Breast epithelium (tissue), 4 donors: ENCODE measurements at places on chromosomes 2 and 18. TPM values are rescaled to one million over a fixed set of nuclear protein-coding genes. Genes with fewer than 3 reads are reported as not detected.

GRCh38 chr2:192499476-192499875 lies 304.7 kb upstream of the TMEFF2 start:
- H3K36me3 ChIP-seq = no peaks in the 10 kb centered on the region
- H3K4me3 ChIP-seq = no peak overlapping the region
- no peaks in the 10 kb centered on the region for H3K27me3 ChIP-seq
- no peaks in the 10 kb centered on the region for H3K4me1 ChIP-seq

The ATOH8 gene
- total RNA-seq = 46.2 TPM

DNA sequence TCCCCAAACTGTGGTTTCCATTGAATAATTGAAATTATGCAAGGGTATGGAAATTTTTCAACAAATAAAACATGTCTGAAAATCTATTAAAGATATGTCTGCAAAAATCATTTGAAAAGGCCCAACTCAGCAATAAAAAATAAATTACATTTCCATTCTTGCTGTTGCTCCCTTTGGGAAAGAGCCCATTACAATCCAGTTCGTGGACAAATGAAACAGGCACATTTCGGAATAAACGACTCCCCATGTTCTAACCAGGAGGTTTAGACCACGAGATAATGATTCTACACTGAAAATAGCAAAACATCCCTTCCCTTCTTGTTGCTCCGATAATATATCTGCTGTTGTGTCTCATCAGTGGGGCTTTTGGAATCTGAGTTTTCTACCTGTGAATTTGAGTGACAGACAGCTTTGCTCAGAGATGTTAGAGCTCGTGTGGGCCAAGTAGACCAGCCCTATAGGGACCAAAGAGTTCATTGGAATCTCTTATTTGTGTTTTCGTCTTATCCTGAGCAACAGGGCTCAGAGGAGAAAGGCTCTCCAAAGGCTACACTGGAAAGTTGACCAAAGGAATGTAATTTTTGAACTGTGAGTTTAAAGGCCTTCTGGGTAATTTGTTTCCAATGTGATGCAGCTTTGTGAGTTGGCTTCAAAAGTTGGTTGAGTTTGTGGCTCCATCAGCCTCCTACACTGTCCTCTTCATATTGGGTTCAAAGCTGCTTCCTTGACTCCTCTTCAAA lies 119.5 kb downstream of the ACTR3 start:
- H3K4me3 ChIP-seq = no peak overlapping the region
- no peak overlapping the region for H3K27ac ChIP-seq
- H3K36me3 ChIP-seq = no peaks in the 10 kb centered on the region

The EMILIN2 gene
- 32.4 TPM for total RNA-seq

- no peaks in the 10 kb centered on the region for H3K4me1 ChIP-seq
- no peak overlapping the region for H3K4me3 ChIP-seq
- H3K27ac ChIP-seq = no peak overlapping the region
- DNase-seq = no peak
- H3K36me3 ChIP-seq = no peaks in the 10 kb centered on the region
These were observed 346.7 kb upstream of the LRATD1 start for GRCh38 chr2:14285812-14286211.

GRCh38 chr2:97714950-97715652 lies 1.7 kb downstream of the ZAP70 start:
- no peaks in the 10 kb centered on the region for H3K27me3 ChIP-seq
- DNase-seq = no peak
- no peaks in the 10 kb centered on the region for H3K4me1 ChIP-seq
- no peak overlapping the region for H3K4me3 ChIP-seq
- H3K27ac ChIP-seq = no peak overlapping the region
- no peaks in the 10 kb centered on the region for H3K36me3 ChIP-seq

- no peaks in the 10 kb centered on the region for H3K36me3 ChIP-seq
- H3K27me3 ChIP-seq = no peaks in the 10 kb centered on the region
- H3K4me1 ChIP-seq = no peaks in the 10 kb centered on the region
- DNase-seq = no peak
- H3K27ac ChIP-seq = no peak overlapping the region
These were observed 47.6 kb upstream of the TMEM87B start for GRCh38 chr2:112007493-112007892.

The PSMA8 gene
- not detected for total RNA-seq

- H3K27me3 ChIP-seq = no peaks in the 10 kb centered on the region
- DNase-seq = no peak
- no peaks in the 10 kb centered on the region for H3K4me1 ChIP-seq
- no peak overlapping the region for H3K27ac ChIP-seq
These were observed 96.1 kb upstream of the ZEB2 start for GRCh38 chr2:144615866-144616565.

DNA sequence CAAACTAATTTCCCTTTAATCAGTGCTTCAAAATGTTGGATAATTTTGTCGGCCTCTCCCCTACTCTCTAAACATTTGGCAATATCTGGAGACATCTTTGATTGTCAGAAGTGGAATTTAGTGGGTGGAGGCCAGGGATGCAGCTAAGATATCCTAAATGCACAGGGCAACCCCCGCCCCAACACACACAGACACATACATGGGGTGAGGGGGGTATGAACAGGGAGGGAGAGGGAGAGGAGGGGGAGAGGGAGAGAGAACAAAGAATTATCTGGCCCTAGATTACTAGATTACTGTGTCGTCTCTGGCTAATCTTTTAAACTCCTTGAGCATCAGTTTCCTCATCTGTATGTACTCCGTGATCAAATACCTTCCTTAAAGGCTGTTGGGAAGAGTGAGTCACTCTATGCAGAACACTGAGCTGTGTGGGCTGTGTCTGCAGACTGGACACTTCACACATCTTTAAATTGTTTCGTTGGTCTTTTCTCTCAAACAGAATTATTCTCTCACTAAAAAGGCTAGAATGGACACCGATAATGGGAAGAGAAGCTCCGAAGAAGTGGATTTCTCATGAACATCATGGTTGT lies 2.9 kb downstream of the RNF149 start:
- no peak for DNase-seq
- no peaks in the 10 kb centered on the region for H3K36me3 ChIP-seq
- H3K27me3 ChIP-seq = no peaks in the 10 kb centered on the region
- H3K4me3 ChIP-seq = peak overlapping the region; percentile 90
- H3K27ac ChIP-seq = peak overlapping the region; percentile 30

The CLEC4F gene
- total RNA-seq = 0.88 TPM

The RNF125 gene
- total RNA-seq = 7.2 TPM

DNA sequence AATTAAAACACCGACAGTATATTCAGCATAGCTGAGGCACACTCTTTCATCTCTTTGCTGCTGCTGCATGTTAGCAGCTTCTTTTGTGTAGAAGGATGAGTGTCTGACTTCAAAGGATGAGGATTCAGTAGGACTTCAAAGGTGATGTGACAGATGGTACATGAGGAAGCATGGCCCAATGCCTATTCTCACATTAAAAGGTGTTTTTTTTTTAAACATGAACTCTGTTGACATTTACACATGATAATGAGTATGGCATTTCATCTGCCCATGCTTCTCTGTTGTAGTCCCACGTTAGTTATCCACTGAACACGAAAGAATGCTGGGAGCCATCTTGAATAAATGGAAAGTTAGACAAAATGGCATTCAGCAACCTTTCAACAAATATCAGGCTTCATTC lies 1950.8 kb upstream of the PIK3C3 start:
- no peak overlapping the region for H3K4me3 ChIP-seq
- no peak for DNase-seq
- H3K4me1 ChIP-seq = no peaks in the 10 kb centered on the region
- H3K27me3 ChIP-seq = no peaks in the 10 kb centered on the region
- H3K27ac ChIP-seq = no peak overlapping the region
- H3K36me3 ChIP-seq = no peaks in the 10 kb centered on the region

DNA sequence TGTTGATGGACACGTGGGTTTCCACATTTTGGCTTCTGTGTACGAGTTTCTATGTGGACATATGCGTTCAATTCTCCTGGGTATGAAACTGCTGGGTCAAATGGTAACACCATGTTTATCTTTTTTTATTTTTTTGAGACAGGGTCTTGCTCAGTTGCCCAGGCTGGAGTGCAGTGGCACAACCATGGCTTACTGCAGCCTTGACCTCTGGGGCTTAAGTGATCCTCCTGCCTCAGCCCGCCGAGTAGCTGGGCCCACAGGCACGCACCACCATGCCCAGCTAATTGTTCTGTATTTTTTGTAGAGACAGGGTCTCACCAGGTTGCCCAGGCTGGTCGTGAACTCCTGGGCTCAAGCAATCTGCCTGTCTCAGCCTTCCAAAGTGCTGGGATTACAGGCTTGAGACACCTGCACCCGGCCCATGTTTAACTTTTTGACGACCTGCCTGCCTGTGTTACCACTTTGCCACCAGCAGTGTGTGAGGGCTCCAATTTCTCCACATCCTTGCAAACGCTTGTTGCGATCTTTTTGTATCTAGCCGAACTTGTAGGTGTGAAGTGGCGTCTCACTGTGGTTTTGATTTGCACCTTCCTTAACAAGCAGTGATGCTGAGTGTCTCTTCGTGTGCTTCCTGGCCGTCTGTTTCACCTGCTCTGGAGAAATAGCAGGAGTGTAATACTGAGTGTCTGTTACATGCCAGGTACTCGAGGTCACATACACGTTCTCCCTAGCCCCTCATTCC lies 6.9 kb downstream of the HSBP1L1 start:
- peaks cover 4% of the 10 kb centered on the region for H3K36me3 ChIP-seq
- H3K27ac ChIP-seq = no peak overlapping the region
- H3K4me3 ChIP-seq = no peak overlapping the region
- DNase-seq = no peak

DNA sequence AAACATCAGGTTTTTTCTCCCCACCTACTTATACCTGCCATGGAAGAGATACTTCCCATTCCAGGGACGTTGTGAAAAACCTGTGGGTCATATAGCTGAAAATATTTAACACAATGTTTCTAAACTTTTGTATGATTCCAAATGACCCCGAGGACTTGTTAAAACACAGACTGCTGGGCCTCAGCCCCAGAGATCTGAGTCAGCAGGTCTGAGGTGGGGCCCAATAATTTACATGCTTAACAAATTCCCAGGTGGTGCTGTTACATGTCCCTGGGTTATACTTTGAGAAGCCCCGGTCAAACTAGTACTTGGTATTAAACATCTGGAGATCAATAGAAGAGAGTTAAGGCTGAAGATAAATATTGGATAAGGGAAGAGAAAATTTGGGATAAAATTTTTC lies 71.4 kb upstream of the FRZB start:
- H3K36me3 ChIP-seq = no peaks in the 10 kb centered on the region
- no peaks in the 10 kb centered on the region for H3K27me3 ChIP-seq
- no peak for DNase-seq

The KCNK3 gene
- total RNA-seq = 0.59 TPM

- no peaks in the 10 kb centered on the region for H3K27me3 ChIP-seq
- H3K36me3 ChIP-seq = no peaks in the 10 kb centered on the region
These were observed 103.6 kb downstream of the NXPH2 start for GRCh38 chr2:138676619-138677021.

GRCh38 chr2:163345795-163346573 lies 389.8 kb downstream of the FIGN start:
- no peak for DNase-seq
- H3K4me1 ChIP-seq = no peaks in the 10 kb centered on the region
- H3K36me3 ChIP-seq = no peaks in the 10 kb centered on the region
- no peak overlapping the region for H3K4me3 ChIP-seq
- H3K27me3 ChIP-seq = no peaks in the 10 kb centered on the region
- no peak overlapping the region for H3K27ac ChIP-seq

DNA sequence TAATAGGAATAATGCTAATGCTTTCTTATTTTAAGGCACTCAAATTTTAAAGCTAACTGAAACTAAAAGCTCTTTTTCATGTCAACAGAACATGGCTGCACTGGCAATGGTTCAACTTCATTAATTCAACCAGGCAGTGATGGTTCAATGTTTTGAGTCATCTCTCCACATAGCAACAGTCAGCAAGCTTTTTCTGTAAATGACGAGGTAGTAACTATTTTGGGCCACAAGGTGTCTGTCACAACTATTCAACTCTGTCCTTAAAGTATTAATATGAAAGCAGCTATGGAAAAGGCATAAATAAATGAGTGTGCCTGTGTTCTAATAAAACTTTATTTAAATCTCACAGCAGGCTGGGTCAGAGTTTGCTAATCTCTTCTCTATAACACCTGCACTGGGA lies 1425.6 kb upstream of the PIK3C3 start:
- H3K4me1 ChIP-seq = no peaks in the 10 kb centered on the region
- no peak overlapping the region for H3K27ac ChIP-seq
- DNase-seq = no peak
- H3K27me3 ChIP-seq = no peaks in the 10 kb centered on the region

The B3GNT7 gene
- total RNA-seq = 1.3 TPM

The KYNU gene
- total RNA-seq = 13.1 TPM

The LCT gene
- not detected for total RNA-seq
